ENCODE measurements at places on chromosomes 5 and 9.
A peak's percentile ranks its signal among the peaks of the same experiment; 100 is the strongest.

GRCh38 chr9:99083051-99083450 is 21.9 kb upstream of the TGFBR1 start:
- no peak for DNase-seq

GRCh38 chr5:157388111-157388710 is 71.8 kb upstream of the NIPAL4 start:
- no peak for DNase-seq

GRCh38 chr5:158812408-158812807 is 287.3 kb downstream of the EBF1 start:
- no peak for DNase-seq

GRCh38 chr5:109373932-109374331 is 35.8 kb downstream of the PJA2 start:
- DNase-seq: no peak

DNA sequence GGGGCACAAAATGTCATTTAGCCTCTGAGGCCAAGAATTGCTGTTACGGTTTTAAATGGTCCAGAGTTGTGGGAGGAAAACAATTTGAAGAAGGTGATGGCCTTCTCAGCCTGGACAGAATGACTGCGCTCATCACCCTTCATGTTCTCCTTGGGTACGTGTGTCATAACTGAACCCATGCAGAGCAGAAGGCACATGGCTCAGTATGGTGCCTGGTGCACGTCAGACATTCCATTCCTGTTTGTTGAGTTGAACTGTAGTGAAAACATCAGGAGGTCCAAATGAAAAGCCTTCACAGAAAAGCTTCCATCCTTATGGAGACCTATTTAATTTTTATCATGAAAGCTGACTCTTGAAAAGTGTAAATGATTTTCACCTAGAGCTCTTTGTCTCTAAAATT is 133.2 kb downstream of the CFAP90 start:
- no peak for DNase-seq

DNA sequence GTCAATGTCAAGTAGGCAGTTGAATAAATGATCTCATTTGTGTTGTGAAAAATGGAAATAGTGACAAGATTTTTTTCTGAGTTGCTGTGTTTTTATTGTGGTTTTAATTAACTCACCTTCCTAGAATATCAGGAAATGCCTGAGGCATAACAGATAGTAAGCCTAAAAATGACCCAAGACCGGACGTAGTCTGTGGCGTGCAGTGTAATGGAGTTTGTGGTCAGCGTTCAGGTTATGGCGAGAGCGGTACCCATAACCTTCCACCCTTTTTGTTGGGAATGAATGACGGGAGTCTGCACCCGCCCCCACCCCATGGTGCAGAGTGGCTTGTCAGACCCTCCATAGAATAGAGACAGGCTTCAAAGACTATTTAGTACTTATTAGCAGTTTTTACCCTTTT is 119.3 kb downstream of the GALNT10 start:
- peak; percentile 16 for DNase-seq

GRCh38 chr5:74296685-74297408 is 343.7 kb downstream of the ENC1 start:
- no peak for DNase-seq

DNA sequence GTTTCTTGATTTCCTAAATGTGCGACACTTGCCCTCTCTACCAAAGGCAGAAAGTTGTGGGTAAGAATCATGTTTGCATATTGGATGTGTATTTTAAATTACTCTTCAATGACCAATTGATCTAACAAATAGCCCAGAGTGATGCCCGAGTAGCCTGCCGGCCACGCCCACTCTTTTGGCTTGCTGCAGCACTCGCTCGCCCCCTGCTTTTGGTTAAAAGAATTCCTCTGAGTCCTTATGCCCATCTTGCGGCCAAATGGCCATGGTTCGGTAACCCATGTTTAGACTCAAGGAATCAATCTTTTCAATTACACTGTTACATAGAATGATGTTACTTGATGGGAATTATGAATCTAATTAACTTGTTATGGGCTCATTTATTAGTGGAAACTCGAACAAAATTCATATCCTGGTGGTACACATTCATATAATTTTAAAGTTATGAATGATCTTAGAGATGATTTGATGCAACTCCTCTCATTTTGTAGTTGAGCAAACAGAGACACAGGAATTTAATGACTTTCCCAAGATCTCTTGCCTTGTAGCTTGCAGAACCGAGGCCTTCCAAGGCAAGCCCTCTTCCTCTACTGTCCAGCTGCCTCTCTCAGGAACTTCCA is 36.5 kb downstream of the PPIC start:
- no peak for DNase-seq

DNA sequence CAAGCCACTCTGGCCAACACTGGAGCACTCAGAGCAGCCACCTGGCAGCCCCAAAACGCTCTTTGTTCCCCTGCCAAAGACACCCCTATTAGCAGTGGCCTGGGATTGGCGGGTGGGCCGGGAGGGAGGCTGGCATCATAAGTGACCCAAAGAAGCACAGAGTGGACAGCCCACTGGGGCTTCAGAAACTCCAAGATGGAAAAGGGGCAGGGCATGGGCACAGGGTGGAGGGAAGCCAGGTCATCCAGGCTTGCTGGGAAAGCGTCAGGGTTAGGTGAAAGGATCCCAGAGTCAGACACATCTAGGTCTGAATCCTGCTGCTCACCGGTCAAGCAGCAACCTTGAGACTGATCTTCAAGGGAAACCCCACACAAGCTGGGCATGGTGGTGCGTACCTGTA is 14.8 kb downstream of the EEIG1 start:
- DNase-seq: no peak

DNA sequence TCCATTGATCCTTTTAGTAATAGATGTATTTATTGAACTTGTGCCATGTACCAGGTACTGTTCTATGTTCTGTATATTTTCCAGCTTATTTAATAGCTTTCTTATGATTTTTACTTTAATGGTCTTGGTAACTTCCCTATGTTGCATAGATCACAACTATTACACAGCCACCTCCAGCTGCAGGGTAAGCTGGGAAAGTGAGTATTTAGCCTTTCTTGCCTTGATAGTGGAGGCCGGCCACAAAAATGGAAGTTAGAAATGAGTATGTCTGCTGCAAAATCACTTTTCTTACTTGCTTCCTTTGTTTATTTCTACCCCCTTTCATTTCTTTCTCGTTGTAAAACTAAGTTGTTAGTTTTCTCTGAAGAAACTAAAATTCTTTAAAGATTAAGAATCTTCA is 43.1 kb upstream of the ANKDD1B start:
- no peak for DNase-seq

DNA sequence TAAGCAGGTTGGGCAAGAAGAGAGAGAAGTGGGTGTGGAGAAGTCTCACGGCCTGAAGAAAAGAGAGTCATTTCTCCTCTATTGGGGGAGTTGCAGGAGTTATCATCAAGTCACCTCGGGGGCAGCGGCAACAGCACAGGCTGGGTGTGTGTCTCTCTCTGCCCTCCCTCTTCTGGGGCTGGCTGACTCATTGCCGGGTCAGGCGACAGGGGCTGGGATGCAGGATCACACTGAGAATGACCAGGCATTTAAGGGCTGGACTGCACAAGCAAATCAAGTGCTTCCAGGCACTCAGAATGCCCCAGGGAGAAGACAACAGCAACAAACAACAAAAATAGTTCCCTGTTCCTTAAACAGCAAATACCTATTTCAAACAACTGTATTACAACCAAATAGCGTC is 6.3 kb upstream of the EQTN start:
- no peak for DNase-seq

- no peak for DNase-seq
These were observed 552.6 kb downstream of the CCDC171 start for GRCh38 chr9:16105168-16106020.

GRCh38 chr5:106755066-106755465 is 915.7 kb downstream of the EFNA5 start:
- no peak for DNase-seq

GRCh38 chr5:546376-546908 is 22.2 kb upstream of the SLC9A3 start:
- no peak for DNase-seq

GRCh38 chr5:150565868-150566267 is 57.9 kb downstream of the NDST1 start:
- no peak for DNase-seq

DNA sequence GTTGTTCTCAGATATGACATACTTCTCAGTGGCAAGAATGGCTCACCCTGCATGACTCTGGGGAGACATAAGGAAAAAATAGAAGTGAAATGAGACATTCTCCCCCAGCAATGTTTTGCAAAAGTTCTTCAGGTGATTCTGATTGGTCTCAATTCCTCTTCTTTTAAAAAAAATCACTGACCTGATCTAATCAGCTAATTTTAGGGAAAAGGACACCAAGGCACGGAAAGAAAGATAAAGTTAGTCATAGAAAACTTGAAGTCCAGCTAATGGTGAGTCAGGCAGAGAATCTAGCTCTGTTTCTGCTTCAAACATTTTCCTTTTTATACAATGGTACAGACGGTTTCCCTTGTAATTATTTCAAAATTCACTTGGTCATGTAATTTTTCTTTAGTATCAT is 1018.9 kb upstream of the ARRDC3 start:
- DNase-seq: no peak

GRCh38 chr5:126640866-126641265 is 40.1 kb downstream of the PHAX start:
- DNase-seq: no peak

DNA sequence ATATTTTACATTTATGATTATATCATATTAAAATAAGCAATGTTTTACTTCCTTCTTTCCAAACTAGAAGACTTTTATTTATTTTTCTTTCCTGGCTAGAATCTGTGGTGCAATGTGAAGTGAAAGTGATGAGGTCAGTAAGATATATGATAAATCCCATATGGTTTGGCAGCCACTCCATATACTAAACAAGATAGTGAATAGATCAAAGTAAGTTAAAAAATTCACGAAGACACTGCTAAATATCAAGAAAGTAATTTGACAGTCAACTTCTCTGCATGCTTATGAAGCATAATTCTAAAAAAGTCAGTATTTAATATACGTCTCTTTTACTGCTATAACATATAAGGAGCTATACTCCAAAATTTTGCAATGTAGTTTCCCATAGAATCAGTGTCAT is 972.8 kb downstream of the DTWD2 start:
- no peak for DNase-seq
